ENCODE measurements at places on chromosomes 11 and 22.
A peak's percentile ranks its signal among the peaks of the same experiment; 100 is the strongest.

- no peak for DNase-seq
Measured at GRCh38 chr11:20131788-20132666, 28.2 kb downstream of the DBX1 start.

GRCh38 chr11:79940974-79941735, 500.3 kb upstream of the TENM4 start:
- DNase-seq: no peak

DNA sequence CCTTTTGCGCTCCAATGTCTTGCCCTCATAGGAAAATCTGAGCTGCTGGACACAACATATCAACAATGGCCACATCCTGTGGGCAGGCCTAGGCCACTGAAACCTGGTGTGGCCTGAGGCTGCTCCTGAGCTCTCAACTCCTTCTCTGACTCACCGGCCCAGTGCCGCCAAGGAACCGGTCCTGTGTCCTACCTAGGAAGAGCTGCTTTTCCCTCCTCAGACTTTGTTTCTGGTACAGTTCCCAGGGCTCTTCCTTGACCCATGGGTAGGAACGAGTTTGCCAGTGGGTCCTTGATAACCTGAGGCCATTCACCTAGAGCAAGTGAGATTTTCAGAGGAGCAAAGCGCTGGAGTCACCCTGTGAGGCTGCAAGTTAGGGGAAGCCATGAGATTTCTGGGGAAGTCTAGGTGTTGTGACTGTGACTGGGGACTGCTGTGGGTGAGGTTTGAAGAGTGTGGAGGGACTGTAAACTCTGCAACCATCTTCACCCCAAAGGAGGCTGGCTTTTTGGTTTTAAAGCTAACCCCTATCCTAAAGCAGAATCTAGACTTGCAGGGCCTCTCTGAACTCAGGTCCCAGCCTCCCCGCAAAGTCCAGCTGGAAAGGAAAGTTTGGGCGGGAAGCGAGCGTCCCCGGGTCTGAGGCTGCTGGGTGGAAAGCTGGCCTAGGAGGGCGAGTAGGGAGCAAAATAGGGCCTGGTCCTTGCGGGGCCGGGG, 12.0 kb upstream of the PAX6 start:
- no peak for DNase-seq

- DNase-seq: no peak
Measured at GRCh38 chr22:31603081-31603525, 58.9 kb downstream of the PISD start.

DNA sequence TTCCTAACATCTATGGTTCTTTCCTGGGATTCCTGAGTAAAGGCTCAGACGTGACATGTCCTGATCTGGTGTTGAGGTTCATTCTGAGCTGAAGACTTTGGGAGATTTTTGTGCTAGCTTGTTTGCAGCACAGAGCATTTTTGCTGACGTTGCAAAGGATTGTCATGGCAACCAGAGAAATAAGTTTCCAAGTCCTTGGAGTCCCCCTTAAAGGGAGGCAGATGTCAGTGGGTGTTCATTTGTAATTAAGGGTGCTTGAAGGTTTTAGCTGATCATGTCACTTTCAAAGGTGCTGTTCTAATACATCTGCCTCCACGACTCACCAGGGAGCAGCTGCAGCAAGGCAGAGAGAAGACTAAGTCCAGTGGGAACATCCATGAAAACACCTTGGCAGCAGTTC, 5.4 kb upstream of the SYN3 start:
- DNase-seq: no peak

DNA sequence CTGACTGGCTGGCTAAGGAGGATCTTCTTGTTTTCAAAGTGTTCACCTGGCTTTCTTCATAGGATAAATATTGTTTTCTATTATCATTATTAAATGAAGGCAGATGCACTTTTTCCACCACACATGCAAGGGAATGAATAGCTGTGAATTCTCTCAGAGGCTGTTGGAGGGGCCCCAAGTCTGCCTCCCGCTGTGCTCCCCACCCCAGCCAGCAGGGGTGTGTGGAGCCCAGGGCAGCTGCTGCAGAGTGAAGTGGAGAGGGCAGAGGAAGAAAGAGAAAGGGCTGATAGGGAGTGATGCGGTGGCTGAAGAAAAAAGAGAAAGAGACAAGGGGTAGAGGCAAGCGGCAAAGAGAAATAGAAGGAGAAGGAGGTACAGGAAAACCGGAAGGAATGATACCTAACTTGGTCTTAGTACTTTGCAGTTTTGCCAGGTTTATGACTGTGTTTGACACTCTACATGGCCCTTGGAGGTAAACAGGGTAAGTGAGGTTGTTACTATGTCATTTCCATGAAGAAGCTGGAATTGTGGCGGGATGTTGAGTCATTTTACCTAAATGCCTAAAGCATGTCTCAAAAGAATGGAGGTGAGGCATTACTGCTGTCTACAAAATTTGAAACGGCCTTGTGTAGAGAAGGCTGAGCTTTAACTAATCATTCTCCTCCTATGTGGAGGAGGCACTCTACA, 145.7 kb upstream of the B3GAT1 start:
- no peak for DNase-seq

GRCh38 chr22:39471381-39472141, 14.7 kb downstream of the MGAT3 start:
- no peak for DNase-seq

- no peak for DNase-seq
Measured at GRCh38 chr22:29184849-29185490, 20.7 kb upstream of the EMID1 start.

GRCh38 chr11:113562981-113563461, 87.8 kb upstream of the DRD2 start:
- DNase-seq: no peak

- DNase-seq: no peak
Measured at GRCh38 chr11:2466069-2466801, 21.4 kb downstream of the KCNQ1 start.

GRCh38 chr22:41970601-41971000, 1.4 kb downstream of the SEPTIN3 start:
- no peak for DNase-seq

GRCh38 chr22:49546811-49547585, 280.7 kb downstream of the BRD1 start:
- no peak for DNase-seq

GRCh38 chr11:112835591-112836255, 125.5 kb upstream of the NCAM1 start:
- DNase-seq: no peak

GRCh38 chr22:22925805-22926369, 38.3 kb downstream of the IGLL5 start:
- DNase-seq: no peak

DNA sequence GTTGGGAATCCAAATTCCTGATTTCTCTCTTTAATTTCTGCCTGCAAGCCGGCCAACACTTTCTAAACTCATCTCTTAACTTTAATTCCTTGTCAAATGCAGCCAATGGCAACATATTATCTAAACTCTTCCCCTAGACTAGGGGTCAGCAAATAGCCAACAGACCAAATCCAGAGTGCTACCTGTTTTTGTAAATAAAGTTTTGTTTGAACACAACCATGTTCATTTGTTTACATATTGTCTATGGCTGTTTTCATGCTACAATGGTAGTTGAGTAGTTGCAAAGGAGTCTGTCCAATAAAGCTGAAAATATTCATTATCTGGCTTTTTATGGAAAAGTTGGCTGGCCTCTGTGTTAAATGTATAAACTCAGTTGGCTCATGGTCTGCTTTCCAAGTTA, 37.2 kb upstream of the RASSF10 start:
- DNase-seq: no peak

- DNase-seq: no peak
Measured at GRCh38 chr22:27772081-27772983, 29.2 kb downstream of the MN1 start.

GRCh38 chr11:114159802-114160632, 100.5 kb downstream of the ZBTB16 start:
- DNase-seq: peak; percentile 69

GRCh38 chr11:72358466-72359405, 75.6 kb downstream of the CLPB start:
- no peak for DNase-seq

GRCh38 chr11:66493130-66493529, 12.9 kb downstream of the DPP3 start:
- DNase-seq: no peak
